ENCODE measurements at places on chromosomes 2 and 18.

GRCh38 chr2:218271487-218271797 lies 1.1 kb downstream of the PNKD start:
- no peak for DNase-seq

DNA sequence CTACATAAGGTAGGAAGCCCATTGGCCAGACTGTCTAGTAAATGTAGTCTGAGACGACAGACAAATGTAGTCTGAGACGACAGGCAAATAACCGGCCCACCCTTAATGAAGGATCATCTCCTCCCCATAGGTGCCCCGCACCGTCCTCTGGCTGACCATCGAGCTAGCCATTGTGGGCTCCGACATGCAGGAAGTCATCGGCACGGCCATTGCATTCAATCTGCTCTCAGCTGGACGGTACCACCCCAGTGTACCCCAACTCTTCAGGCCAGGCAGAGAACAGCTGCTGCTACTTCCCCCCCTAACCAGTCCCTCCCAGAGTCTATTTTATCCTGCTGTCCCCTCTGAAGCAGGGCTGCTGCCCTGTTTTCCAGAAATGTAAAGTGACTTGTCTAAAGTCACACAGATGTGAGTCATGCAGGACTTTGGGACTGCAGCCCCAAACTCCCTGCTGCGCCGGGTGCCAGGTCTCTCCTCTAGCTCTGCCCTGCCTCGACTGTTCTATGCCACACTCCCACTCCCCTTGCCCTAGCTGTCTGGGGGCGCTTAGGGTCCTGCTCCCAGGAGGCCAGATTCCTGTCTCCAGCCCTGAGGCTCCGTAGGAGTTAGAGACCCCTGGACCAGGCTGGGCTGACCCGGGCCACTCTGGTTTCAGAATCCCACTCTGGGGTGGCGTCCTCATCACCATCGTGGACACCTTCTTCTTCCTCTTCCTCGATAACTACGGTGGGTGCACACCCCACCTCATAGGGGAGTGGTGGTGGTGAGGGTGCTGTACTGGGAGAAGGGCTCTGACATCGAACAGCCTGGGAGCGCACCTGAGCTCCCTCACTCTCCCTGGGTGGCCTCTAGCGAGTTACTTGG lies 4.7 kb downstream of the SLC11A1 start:
- no peak for DNase-seq

- DNase-seq = no peak
These were observed 1.4 kb downstream of the CCDC85A start for GRCh38 chr2:56185101-56185581.

GRCh38 chr2:43831543-43832294 lies 6.9 kb downstream of the ABCG5 start:
- DNase-seq = no peak

GRCh38 chr2:185215497-185215896 lies 523.1 kb upstream of the FSIP2 start:
- DNase-seq = no peak

GRCh38 chr2:24642351-24642750 lies 150.8 kb downstream of the PTRHD1 start:
- no peak for DNase-seq

DNA sequence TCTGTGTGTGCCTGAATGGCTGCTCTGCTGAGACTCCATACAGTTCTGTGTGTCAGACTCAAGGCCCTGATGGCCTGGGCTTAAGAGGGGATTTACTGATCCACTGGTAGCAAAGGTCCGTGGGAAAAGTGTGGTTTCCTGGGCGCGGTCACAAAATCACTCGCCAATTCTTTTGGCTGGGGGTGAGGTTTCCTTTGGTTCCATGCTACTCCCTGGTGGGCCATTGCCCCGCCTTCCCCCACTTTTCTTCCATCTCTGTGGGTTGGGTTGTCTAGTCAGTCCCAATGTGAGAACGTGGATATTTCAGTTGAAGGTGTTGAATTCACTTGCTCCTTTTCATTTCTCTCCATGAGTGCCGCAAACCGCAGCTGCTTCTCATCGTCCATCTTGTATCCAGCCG lies 162.7 kb upstream of the NRXN1 start:
- no peak for DNase-seq
